NCI-H2081 (cell line): ENCODE measurements at places on chromosomes 12 and 14.

GRCh38 chr12:124432376-124432775 lies 135.0 kb downstream of the NCOR2 start:
- DNase-seq: no peak

DNA sequence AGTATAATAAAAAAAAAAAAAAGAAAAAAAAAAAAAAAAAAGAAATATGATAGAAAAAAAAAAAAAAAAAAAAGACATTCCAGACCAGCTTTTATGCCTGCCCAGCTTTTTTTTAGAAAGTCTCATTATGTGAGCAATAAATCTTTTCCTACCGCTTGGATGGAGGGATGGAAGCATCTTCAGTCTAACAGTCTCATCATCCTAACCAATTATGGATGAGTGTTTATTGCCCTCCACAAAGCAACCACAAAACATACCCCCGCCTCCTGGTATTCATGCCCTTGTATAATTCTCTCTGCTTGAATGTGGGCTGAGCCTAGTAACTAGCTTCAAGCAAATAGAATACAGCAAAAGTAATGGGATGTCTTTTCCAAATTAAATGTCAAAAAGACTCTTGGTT lies 33.7 kb upstream of the ADAMTS20 start:
- no peak for DNase-seq

DNA sequence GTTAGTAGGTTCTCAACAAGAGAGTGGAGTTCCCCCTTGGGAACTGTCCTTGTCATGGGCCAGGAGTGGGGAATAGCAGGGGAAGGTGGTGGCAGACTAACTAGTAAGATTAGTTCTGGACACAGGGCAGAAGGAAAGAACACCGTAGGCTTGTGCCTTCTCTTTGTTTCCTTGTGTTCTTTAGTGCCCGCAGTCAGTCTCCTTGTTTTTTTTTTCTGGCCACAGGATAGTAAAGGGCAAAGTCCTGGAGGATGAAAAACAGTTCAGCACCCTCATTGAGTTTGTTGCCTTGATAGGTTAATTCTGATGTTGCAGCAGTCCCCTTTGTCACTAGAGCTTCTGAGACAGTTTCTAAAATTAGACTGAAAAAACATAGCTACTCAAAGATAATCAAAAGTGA lies 8.4 kb downstream of the PEX5 start:
- no peak for DNase-seq

DNA sequence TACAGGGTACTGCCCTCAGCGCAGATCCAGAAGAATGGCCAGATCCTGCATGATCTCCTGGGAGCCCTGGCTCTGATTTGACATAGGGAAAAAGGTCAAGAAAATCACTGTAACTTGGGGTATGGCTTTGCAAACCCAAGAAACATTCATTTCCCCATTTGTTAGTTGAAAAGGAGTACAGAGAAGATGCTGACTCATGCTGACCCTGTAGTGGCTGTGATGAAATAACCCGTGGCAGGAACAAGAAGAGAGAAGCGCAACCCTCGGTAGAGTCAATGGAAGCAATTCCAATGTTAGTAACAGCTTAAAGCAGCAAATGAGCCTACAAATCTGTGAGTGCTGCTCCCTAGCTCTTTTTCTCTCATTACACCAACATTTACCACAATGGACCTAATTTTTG lies 281.6 kb upstream of the NPAS3 start:
- DNase-seq: no peak

- DNase-seq: no peak
Observed at GRCh38 chr12:7869137-7869536, 3.6 kb downstream of the SLC2A14 start.

DNA sequence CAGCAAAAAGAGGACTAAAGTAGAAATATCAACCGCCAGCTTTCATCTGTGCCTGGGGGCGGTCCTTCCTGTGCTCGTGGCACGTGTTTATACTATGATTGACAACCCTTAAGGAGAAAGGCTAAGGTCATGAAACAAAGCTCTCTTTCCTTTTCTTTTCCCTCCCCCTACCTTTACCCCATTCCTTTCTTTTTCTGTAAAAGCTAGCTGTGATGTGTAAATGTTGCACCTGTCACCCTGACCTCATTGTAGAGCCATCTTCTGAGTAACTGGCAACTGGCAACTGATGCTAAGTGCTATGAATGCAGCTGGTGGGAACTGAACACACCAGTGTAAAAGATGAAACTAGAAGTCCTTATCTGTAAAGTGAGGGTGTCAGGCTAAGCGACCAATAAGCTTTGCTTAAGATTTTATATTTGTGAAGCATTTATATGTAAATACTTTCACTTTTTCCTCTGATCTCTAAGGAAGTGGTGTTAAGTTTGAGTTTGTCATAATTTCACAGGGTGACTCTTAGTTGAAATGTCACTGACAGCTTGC lies 102.8 kb upstream of the BCAT1 start:
- no peak for DNase-seq

GRCh38 chr14:105281371-105282097 lies 19.3 kb downstream of the BRF1 start:
- DNase-seq: peak; percentile 9

- no peak for DNase-seq
Observed at GRCh38 chr14:98916476-98916875, 355.5 kb downstream of the BCL11B start.

- DNase-seq: peak; percentile 39
Observed at GRCh38 chr12:57621497-57622292, 10.5 kb downstream of the ARHGEF25 start.

DNA sequence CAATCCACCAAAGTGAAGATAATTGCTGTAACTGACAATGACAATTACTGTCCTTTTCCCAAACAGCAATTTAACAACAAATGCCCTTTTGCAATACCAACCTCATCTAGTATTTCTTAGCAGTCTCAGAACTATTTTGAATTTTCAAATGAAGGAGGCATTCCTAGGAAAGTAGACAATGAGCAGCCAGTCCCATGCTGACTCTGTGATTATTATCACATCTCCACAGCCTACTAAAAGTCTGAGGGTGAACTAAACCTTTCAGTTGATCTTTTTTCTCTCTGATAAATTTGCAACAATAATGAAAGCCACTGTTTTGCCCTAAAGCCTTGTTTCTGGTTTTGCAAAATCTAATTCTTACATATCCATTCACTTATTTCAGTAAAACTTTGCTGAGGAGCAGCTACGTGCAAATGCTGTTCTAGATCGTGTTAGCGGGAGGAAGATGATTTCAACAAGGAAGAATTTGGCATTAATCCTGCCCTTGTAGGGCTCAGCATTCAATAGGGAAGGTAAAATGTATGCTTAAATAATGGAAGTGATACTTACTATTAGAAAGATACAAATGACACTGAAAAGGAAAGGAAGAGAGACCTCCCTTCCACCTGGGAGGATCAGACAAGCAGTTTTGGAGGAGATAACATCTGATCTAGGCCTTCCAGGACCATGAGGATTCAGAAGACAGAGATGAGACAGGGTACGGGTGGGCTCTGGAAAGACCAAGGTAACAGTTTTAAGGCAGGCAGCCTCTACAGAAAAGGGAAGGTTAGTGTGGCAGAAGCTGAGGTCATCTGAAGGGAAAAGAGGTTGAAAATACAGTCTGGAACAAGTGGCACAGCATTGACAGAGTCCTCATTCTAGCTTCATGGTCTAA lies 47.4 kb downstream of the SLC38A1 start:
- DNase-seq: no peak

DNA sequence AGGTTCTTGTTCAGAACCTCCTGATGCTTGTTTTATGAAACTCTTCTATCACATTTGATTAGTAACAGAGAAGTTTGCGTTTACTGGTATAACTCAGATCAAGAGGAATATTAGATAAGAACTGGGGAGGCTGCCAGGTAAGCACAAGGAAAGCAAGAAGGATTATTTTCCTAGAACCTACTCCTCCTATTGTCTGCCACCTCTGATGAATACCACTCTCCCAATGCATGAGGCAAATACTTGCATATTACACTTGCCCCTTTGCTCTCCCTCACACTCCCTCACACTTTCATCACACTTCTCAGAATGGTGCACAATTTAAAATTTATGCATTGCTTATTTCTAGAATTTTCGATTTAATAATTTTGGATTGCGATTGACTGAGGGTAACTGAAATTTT lies 43.6 kb downstream of the LIN7A start:
- DNase-seq: no peak

- no peak for DNase-seq
Observed at GRCh38 chr12:62774794-62775193, 160.2 kb downstream of the PPM1H start.

DNA sequence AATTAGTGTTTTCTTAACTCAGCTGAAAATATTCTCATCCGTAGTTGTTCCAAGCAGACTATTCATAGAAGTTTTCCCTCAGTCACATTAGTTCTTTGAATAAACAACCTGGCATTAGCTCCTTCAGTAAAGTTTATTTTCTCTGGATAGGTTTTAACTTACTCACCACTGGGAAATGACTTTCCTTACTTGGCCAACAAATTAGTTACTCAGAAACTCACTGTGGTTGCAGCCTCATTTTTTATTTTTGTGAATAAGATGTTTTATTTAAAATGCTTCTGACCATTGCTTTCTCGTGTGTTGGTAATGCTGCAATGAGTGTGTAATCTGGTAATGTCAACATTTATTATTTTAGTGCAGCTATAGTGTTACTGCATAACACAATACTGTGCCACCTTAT lies 74.9 kb downstream of the NOVA1 start:
- no peak for DNase-seq

- no peak for DNase-seq
Observed at GRCh38 chr14:104320611-104321086, 182.3 kb downstream of the KIF26A start.

- no peak for DNase-seq
Observed at GRCh38 chr14:91371011-91371989, 46.3 kb downstream of the CCDC88C start.

GRCh38 chr14:94203473-94204210 lies 29.5 kb downstream of the PPP4R4 start:
- no peak for DNase-seq

- peak; percentile 46 for DNase-seq
Observed at GRCh38 chr12:82176761-82177490, 181.3 kb downstream of the CCDC59 start.

GRCh38 chr14:103384450-103385151 lies 614 bp upstream of the MARK3 start:
- no peak for DNase-seq

- DNase-seq: no peak
Observed at GRCh38 chr12:111150921-111151840, 217.7 kb downstream of the PHETA1 start.

- DNase-seq: peak; percentile 70
Observed at GRCh38 chr12:52182384-52182783, 9.4 kb downstream of the KRT80 start.

DNA sequence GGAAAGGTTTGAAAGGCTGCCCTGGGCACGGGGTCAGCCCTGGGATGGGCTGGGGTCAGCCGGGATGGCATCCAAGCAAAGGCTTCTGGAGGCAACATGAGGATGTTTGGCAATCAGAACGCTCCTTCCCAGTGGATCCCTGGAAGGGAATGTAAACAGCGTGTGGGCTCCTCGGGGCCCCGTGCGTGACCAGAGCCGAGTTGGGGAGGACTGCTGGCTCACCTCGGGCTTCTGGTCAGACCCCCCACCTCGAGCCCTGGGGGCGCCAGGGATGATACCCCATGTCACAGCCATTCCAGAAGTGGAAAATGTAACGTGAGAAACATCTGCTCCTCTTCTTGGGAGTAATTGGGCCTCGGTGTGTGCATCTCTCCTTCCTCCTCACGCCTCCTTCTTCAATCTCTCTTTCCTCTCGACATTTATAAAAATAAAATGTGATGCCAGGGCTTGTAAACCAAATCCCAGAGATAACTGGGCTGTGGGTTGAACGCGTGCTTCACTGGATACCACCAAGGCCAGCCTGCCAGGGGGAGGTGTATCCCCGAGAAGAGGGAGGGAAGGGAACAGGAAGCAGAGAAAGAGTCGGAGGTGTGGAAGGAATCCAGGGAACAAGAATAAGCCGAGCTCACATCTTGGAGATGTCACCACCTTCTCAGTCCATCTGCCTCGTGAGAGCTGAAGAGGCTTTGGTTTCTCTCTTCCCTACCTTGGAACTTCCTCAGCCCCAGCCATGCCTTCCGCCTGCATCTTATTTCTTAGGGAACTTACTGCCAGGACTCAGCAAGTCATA lies 144.8 kb downstream of the NUAK1 start:
- no peak for DNase-seq

- DNase-seq: no peak
Observed at GRCh38 chr14:43175896-43176295, 1331.2 kb downstream of the FSCB start.

DNA sequence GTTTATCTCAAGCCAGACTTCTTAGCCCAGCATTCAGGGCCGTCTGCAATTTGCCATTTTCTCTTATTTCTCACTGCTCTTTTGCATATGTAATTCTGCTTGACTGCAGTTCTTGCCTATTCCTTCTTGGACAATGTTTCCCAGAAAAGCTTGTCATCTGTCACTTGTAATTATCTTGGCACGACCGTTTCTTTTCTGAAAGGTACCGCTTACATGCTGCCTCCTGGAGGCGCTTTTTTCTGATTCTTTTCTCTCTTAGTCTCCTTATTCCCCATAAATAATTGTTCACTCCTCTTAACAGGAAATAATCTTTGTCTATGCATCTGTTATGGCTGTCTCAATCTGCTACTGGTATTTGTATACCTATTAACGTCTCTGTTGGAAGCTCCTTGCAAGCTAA lies 1.2 kb upstream of the ALDH1L2 start:
- no peak for DNase-seq

- DNase-seq: no peak
Observed at GRCh38 chr14:22811722-22812121, 3.5 kb downstream of the SLC7A7 start.

- DNase-seq: no peak
Observed at GRCh38 chr12:64944966-64945365, 120.5 kb downstream of the TBC1D30 start.

- no peak for DNase-seq
Observed at GRCh38 chr14:54617467-54617866, 50.5 kb downstream of the SAMD4A start.

- no peak for DNase-seq
Observed at GRCh38 chr14:87285506-87285905, 707.5 kb downstream of the GALC start.

DNA sequence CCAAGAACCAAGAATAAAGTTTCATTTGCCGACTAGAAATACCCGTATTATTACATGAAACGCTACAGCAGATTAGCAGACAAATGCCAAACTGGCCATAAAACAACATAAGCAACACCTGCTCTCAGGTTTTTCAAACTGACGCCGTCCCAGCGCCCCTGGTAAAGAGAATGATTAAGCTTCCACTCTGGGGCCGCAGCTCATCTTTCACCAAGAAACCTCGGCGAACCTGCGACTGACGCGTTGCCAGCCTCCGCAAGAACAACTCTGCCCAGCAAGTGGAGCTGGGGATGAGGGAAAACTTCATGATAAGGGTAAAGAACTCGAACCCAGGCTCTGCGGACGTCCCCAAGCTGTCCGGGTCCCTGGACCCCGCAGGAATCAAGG lies 530 bp downstream of the ARL1 start:
- peak; percentile 40 for DNase-seq

DNA sequence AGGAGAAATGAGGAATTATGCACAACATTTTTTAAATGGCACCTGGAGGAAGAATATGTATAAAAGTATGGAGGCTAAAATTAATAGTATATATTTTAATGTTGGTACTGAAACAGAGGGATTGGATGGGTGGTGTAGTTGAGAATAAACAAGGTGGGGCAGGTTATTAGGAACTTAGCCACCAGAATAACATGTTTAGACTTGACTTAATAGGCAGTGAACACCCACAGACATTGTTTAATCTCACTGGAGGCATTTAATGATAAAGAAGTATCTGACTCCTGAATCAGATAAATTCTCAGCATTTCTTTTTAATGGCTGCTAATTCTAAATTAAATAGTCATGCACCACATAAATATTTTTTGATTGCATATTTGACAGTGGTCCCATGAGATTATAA lies 139.7 kb downstream of the CNTN1 start:
- no peak for DNase-seq
